ENCODE measurements at places on chromosomes 12 and 14.

GRCh38 chr14:103770902-103771301, 55.3 kb downstream of the ZFYVE21 start:
- DNase-seq = no peak

DNA sequence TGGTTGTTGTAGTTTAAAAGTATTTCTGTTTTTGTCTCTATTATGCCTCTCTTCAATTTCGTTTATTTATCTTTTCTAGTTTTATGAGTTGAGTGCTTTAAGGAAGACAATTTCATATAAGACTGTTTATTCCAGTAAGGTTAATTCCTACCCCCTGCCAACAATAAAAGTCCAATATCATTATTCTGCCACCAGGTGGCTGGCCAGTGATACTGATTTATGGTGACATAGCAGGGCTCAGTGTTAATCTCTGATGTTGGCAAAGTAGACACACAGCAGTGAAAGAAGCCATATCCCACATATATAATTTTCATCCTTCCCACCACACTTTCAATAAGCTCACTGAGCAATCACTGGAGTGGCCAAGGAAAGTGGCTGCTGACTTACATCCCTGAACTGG, 69.0 kb upstream of the BMP4 start:
- DNase-seq = no peak

DNA sequence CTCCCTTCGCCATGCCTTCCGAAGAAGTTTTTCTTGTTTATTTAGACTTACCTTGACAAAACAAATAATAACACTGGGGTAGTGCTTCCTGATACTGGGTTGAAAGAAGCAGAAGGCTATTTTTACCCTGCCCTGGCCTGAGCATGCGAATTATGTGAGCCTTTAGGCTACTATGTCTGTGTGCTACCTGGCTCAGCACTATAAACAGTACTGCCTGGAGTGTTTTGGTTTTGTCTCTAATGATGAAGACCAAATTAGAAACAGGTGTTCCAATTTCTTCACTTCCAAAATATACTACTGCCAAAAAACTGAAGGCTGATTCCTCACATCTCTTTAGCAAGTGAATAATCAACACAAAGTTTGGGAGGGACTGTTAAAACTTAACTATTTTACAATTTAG, 7.6 kb upstream of the OVCH1 start:
- no peak for DNase-seq

- DNase-seq = no peak
Measured at GRCh38 chr12:57852620-57853500, 6.3 kb upstream of the CTDSP2 start.

DNA sequence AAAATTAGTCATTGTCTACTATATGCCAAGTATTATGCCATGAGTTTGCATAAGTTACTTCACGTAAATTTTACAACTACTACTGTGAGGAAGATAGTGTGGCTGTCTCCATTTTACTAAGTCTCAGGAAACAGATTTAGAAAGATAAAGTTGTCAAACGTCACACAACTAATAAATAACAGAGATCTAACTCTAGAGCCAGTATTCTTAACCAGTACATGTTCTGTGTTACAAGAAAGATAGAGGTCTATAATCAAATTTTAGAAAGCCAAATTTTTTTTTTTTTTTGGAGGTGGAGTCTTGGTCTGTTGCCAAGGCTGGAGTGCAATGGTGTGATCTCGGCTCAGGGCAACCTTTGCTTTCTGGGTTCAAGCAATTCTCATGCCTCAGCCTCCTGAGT, 14.2 kb downstream of the CLEC4C start:
- no peak for DNase-seq

GRCh38 chr12:57735952-57736740, 2.4 kb downstream of the AGAP2 start:
- no peak for DNase-seq

GRCh38 chr12:98745578-98746391, 100.7 kb downstream of the APAF1 start:
- peak; percentile 64 for DNase-seq

GRCh38 chr14:70108419-70108818, 80.3 kb downstream of the SLC8A3 start:
- DNase-seq = no peak

- DNase-seq = no peak
Measured at GRCh38 chr14:46063872-46064271, 587.7 kb downstream of the RPL10L start.

- no peak for DNase-seq
Measured at GRCh38 chr14:95918466-95918865, 41.8 kb downstream of the TUNAR start.

GRCh38 chr12:41981758-41982157, 162.9 kb downstream of the GXYLT1 start:
- no peak for DNase-seq

GRCh38 chr14:99628887-99629618, 15.9 kb upstream of the HHIPL1 start:
- DNase-seq = peak; percentile 81

DNA sequence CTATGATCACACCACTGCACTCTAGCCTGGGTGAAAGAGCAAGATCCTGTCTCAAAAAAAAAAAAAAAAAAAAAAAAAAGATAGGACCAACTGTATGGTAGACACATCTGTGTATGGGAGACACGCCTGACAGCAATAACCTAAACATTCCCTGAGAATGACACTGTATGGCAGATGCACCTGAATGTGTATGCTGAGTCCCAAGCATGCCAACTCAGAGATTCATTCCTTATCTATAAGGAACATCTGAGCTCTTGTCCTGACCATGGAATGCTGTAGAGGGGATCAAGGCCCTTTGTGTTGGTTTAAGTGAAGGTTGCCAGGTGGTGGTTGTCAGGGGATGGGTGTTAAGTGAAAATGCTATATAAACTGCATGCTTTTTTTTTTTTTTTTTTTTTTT, 19.2 kb upstream of the LGALS3 start:
- DNase-seq = no peak

DNA sequence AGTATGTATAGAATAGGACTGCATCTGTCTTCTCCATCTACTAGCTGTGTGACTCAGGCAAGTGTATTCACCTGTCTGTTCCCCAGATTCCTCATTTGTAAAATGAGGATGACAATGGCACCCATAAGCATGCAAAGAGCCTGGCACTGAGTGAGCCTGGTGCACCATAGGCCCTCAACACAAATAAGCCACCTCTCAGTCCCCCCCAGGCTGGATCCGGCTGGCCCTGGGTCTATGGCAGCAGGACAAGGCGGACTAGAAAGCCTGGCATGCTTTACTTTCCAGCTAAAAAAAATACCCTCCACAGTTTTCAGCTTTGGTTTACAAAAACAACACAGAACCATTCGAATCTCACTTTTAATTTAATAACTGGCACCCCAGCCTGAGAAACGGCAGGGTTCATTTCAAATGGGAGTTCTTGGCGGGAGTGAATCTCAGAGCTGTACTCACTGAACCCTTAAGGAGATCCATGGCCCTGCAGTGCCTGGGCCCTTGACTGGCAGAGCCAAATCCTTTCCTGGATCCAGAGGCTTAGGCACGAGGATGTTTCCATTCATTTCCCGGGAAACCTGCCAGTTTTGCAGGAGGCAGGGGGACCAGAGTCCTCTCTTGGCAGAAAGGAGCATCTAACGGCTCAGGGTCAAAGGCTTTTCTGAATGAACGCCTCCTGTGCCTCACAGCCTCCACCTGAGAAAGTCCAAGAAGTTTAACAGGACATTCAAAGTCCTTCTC, 17.7 kb downstream of the SYNE3 start:
- DNase-seq = no peak

DNA sequence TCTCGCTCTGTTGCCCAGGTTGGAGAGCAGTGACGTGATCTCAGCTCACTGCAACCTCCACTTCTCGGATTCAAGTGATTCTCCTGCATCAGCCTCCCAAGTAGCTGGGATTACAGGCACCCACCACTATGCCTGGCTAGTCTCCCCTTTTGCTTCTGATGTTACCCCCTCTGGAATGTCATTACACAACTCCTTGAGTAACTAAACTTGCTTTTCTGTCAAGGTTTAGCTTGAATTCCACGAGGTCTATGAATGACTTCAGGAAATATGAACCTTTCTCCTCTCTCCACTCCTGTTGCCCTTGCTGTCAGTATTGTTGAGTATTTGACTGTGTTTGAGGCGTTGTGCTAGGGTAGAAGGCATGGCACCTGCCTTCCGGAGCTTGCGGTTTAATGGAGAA, 16.8 kb upstream of the RTRAF start:
- no peak for DNase-seq

GRCh38 chr14:32666308-32666707, 272.4 kb upstream of the NPAS3 start:
- DNase-seq = no peak

GRCh38 chr12:53791735-53792326, 40.1 kb upstream of the CISTR start:
- peak; percentile 35 for DNase-seq

- no peak for DNase-seq
Measured at GRCh38 chr12:34304001-34304400, 281.7 kb downstream of the ALG10 start.

DNA sequence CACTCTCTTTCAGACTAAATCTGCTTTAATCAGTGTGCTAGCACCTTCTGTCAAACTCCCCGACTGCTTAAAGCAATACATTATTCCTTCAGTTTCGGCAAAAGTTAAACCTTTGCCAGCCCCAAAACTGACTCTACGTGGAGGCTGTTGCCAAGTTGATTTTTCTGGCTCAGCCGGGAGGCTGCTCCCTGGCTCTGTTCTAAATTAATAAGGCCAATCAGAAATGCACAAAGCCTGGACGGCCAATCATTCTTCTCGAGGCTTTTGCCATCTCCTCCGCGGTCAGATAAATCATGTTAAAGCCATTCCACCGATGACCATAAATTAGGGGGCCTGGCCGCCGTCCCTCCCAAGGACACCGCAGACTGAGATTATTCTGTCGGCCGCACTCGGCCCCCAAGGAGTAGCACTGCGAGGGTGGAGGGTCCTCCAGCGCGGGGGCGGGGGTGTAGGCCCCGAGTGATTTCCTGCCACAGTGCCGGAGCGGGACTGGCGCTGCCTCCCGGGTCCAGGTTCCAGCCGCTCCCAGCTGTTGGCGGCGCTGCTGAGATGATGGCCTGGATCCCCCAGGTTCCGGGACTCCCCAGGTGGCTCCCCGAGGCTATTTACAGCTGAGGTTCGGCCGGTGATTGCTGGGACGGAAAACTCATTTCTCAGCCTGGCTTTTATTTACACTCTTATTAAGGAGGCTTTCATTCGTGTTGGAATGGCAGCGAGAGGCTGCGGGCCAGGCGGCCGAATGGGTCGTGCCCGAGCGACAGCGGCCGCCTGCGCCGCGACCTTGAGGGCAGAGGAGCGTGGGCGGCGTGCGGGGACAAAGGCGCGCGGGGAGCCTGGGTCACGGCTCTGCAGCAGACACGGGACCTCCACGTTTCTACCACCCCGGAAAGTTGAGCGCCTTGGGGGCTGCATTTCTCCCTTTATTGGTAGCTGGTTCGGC, 165.1 kb downstream of the MON2 start:
- peak; percentile 29 for DNase-seq

DNA sequence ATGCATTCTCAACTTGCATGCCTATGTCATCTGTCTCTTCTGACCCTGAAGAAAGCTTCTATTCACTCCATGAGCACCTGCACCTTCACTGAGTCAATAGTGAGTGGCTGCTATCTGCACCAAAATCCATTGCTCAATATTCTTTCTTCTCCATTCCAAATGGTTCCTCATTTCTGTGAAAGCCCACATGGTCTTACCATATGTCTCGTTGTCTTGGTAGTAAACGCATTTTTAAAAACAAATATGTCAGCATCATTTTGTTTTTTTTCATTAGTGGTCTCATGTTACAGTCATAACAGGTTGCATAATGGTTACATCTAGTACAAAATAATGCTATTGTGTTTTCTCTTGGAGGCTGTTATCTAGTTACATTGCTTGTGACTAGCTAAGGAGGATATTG, 106.9 kb upstream of the CPM start:
- no peak for DNase-seq

DNA sequence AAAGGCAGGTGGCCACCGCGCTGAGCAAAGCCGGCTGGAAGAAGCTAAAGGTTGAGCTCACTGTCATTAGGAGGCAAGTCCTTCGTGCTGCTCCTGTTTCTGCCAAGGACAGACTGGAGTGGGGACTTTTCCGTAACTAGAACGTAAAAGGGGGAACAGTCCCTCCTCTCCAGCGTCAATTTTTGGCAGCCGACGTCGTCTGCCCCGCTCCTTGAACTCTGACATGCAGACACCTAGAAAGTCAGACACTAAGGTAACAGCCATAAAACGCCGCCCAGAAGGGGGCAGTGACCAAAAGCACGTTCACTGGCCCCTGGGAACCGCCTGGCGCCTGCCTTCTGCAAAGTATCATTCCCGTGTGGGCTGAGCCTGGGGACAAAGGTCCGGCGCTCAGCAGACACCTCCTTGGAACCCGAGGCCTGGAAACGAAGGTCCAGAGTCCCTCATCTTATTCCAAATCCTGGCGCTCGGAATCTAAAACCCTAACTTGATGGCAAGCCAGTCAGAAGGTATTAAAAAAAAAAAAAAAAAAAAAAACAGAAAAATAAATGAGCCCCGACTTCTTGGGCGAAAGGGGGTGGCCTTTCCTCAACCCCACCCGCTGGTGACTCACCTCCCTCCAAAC, 1.1 kb upstream of the LRP1 start:
- peak; percentile 65 for DNase-seq

DNA sequence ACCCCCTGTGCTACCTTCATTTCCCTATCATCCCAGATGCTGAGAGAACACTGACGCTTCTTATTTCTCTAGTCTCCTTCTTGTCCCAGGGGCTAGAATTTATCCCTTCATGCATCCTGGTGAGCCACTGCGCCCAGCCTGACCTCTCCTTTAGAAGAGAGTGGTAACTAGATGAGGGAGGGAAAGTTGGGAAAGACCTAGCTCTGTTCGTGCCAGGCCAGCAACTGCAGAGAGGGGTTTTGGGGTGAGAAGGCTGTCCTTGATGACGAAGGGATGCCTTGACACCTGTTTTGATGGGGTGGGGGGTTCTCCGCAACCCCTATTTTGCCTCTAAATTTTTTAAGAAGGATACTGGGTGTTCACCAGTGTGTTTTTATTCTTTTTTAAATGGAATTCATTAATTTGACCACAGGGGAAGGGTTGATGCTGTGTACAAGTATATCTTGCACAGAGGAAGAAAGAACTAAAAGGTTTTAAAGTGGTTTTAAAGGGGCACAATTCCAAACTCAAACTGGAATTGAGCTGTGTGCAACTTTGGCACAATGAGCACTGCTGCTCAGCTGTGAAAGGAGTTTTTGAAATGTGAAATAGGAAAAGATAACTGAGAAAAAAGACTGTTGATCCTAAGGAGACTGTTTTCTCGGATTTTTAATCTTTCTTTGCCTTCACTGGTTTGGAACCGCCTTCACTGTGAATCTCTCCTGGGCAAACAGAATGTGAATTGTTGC, 7.0 kb upstream of the MMP19 start:
- no peak for DNase-seq

GRCh38 chr14:99463974-99464373, 16.7 kb downstream of the SETD3 start:
- no peak for DNase-seq

DNA sequence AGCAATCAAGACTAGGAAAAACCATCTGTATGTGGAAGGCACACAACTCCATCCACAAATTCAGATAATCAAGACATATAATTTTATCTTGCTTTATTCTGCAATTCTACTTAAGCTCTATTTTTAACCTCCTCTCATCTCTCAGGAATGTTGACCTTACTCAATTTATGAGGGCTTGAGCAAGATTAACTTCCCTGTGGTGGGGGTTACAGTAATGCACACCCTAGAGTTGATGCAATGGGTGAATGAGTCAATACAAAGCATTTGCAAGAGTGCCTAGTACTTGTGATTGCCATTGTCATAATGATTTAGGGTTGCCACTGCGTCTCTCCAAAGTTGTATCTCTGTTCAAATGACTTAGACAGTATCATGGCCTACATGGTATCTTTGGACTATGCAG, 1598.4 kb upstream of the TMEM132C start:
- no peak for DNase-seq

All from activated T-cell treated with anti-CD3 and anti-CD28 coated beads, Interleukin-2, amount 50 U/mL, for 48 hours (primary cell).